GM03348 (cell line): ENCODE measurements at places on chromosomes 4 and X.

GRCh38 chr4:8852118-8852704 is 19.4 kb downstream of the HMX1 start:
- no peak for DNase-seq

- no peak for DNase-seq
Observed at GRCh38 chr4:86556791-86557415, 37.2 kb upstream of the PTPN13 start.

DNA sequence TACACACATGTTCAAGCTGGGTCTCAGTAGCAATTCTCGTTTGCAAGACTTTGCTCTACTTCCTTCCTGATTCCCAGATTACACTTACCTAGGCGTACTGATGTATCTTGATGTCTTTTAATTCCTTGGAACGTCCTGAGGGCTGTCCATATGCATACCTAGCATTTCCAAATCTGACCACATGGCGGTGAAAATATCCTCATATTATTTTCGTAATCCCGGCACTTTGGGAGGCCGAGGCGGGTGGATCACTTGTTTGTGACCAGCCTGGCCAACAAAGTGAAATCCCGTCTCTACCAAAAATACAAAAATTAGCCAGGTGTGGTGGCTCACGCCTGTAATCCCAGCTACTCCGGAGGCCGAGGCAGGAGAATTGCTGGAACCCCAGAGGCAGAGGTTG is 1786.3 kb upstream of the TENM3 start:
- DNase-seq, result no peak

DNA sequence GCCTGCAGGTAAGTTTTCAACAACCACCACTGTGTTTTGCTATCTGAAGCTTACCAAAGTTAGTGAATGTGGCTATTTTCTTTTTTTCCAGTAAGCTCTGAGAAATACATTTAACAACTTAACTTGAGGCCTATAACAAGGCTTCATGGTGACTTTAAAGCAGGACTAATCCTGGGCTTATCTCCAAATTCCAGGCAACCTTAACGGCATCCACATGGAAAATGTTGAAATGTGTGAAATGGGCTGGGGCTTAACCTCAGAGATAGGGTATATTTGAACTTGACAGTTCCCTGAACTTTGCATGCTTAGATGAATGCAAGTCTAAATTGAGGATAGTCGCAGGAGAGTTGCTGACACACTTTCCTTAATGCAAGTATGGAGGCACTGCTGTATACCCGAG is 539.2 kb downstream of the GALNTL6 start:
- DNase-seq, result no peak

- DNase-seq, result no peak
Observed at GRCh38 chr4:153013202-153013977, 77.3 kb downstream of the FHDC1 start.

- peak; percentile 83 for DNase-seq
Observed at GRCh38 chr4:77695774-77696173, 90.2 kb downstream of the CXCL13 start.

DNA sequence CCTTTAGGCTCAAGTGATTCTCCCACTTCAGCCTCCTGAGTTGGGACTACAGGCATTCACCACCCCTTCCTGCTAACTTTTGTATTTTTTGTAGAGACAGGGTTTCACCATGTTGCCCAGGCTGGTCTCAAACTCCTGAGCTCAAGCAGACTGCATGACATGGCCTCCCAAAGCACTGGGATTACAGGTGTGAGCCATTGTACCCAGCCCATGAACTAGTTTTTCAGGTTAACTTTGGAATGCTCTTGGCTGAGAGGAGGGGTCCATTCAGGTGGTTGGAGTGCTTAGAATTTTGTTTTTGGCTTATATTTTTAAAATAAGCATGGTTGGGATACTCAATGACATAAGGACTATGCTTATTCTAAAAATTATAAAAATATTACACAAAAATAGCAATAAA is 355.7 kb upstream of the MAGEB16 start:
- no peak for DNase-seq

GRCh38 chr4:89570931-89571330 is 263.3 kb upstream of the GPRIN3 start:
- DNase-seq, result no peak

GRCh38 chr4:157217708-157218107 is 2.8 kb upstream of the GRIA2 start:
- peak; percentile 24 for DNase-seq
